Brain (organoid and tissue), 16 donors: ENCODE measurements at places on chromosomes 5 and 9. TPM values are rescaled to one million over a fixed set of nuclear protein-coding genes. Genes with fewer than 3 reads are reported as not detected.

DNA sequence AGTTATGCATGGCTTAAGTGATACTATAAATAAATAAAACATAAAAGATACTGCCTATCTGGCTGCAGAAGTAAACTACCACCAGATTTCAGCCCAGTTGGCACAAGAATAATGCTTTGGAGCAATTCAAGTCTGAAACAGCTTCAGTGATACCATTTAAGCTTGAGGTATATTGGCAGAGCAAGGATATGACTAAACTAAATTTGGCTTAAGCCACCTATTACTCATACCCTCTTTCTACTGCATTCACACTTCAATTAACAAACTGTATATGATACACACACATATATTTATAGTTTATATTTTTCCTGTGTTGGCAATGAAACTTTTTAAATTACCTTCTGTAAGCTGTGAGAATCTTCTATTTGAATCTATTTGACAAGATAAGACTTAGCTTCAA is 431.9 kb downstream of the ANXA1 start:
- no peak for DNase-seq

- DNase-seq = no peak
Observed at GRCh38 chr9:13941714-13942113, 372.2 kb downstream of the NFIB start.

DNA sequence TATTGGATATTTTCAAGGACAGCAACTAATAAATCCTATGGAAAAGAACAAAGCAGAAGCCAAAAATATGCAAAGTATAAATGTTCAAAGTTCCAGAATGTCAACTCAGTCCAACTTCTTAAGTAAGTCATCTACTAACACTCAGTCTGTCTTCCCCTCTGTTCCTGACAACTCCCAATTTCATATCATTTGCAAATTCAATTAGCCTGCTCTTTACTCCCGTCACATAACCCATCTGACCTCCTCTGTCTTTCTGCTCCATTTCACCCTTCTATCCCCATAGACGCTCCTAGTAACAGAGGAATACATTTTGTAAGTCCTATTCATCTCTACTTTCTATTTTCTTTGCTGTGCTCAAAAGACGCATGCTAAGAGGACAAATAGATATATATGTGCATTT is 659.8 kb upstream of the MEF2C start:
- peak; percentile 2 for DNase-seq

DNA sequence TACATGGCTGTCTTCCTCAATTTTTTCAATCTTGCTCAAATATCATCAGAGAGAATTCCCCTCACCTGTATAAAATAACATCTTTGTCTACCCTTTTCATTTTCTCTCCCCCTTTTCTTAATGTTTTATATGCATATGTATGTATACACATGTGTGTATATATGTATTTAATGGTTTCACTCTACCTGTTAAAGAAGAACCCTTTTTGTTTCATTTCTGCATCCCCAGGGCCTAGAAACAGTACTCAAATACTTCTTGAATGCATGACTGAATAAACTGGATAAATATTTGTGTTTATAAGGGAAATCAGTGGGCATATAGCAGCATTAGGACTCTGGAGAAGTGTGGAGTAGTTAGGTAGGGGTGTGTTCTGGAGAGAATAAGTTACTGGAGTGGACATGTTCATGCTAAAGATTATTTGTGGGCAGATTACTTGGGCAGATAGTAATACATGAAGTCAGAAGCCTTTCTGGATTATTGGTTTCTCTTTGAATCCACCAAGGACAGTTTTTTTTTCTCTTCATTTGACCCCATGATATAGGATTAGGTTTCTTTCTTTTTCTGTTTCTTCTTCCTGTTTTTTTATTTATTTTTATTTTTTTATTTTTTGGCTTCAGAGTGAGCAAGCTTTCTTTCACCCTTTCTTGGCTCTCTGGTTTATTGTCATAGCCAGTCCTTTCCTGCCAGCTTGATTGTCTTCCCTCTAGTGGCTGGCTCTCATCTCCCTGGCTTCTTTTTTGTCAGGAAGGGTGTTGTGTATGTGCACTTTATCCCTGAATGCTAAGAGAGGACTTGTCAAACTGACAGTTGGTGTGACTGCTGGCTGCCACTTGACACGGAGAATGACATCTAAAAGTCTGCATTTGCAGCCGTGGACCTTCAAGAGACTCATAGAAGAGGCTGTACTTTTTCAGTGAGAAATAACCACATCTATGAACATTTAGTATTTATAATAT is 89.3 kb downstream of the ZCCHC7 start:
- DNase-seq = peak; percentile 39

DNA sequence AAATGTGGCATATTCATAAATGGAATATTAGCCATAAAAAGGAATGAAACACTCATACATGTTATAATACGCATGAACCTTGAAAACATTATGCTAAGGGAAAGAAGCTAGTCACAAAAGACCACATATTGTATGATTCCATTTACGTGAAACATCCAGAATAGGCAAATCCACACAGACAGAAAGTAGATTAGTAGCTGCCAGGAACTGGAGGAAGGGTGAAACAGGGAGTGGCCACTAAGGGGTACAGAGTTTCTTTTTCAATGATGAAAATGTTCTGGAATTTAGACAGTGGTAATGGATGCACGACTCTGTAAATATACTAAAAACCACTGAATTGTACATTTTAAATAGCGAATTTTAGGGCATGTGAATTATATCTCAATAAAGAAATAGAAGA is 39.4 kb downstream of the STRBP start:
- no peak for DNase-seq

DNA sequence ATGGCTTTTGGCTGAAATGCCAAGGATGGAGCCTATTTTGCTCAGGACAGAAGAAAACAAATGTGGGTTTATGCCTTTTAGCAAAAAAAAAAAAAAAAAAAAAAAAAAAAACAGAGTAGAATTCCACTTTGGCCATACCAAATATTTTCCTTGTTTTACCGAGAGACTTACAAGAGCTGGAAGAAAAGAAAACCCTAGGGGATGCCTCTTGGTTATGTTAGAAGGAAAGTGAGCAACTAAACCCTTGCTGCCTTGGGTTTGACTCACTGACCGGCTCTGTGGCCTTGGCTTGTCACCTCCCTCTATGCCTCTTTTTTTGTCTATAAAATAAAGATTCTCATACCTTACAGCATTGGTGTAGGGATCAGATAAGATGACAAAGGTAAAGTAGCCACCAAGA is 69.6 kb upstream of the ABCA1 start:
- no peak for DNase-seq

DNA sequence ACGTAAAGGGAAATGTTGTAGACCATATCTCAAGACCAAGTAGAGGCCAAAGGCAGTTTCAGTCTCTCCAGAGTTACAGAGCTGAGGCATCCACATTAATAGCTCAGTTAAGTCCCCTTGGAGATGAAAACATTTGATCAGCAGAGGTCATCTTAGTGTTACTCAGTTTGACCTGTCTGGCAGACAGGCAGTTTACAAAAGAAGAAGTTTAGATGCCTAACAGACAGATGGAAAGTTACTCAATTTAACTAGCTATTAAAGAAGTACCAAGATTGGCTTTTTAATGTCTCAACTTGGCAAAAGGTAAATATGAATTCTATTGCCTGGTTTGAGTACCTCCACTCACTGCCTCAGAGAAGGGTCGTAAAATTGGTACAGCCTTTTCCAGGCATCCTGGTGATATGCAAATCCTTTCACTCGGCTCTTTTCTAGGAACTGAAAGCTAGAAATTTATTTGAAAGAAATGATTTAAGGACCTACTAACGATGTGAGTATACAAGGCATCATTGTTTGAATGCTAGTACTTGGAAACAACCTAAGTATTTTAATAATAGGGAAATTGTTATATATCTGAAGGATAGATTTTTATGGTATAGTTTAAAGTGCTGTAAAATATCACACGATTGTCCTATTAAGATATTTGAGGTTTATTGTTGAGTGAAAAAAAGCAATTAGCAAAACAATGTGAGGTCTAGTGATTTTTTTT is 14.8 kb downstream of the ACO1 start:
- DNase-seq = no peak

DNA sequence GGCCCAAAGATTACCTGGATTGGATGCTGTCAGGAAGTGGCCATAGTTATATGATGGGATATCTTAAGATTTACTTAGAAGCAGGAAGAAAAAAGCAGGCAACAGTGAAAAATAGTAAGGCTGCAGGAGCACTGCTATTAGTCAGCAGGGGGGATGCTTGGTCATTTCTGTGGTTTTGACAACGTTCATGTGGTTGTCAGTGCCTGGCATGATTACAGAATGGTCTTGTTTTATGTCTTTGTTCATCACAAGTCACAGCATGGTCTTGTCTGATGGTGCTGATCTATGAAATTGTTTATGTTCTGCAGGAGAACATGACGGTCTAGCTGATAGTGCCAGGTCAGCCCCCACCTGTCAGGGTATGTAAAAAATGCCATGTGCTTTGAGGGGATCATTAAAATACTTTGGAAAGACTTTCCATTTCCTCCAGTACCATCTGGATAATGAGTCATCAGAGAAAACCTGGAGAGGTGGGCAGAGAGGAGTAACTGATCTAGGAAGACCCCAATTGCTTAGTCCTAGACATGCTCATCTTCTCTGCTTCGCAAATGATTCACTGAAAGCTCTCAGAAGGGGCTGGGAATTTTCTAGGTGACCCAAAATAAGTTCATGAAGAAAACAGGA is 48.5 kb downstream of the PLGRKT start:
- no peak for DNase-seq

DNA sequence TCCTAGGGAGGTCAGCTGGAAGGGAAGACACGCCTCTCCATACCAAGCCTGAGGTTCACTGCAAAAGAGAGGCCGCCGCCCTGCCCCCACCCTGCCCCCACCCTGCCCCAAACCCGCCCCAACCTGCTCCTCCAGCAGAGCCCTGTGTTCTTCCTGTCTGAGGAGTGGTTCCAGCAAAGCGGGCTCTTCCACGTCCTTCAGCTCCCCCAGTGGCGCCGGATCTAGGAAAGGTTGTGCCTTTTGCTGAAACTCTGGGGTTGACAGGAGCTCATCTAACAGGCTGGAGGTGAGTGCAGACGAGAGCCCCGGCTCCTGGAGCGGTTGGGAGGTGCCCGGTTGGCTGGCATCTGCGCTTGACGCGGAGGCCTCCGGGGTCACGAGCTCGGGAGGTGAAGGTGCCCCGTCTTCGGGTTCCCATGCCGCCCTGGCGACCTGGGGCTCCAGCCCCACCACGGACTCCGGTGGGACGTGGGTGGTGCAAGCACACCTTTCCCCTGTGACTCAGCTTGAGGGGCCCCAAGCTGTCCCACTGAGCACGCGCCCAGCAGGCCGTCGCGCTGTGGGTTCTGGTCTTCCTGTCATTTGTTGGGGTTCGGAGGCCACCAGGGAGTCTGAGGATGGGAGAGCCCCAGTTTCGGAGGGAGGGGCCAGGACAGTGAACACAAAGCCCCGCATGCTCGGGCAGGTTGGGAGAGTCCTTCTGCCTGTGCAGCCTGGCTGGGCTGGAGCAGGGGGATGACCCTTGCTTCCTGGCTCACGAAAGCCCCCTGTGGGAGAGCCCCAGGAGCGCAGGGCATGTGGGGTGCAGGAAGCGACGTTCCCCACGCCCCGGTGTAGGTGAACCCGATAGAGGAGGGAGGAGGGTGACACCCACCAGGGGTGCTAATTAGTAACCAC is 1467.1 kb downstream of the FOXD4L5 start:
- no peak for DNase-seq

DNA sequence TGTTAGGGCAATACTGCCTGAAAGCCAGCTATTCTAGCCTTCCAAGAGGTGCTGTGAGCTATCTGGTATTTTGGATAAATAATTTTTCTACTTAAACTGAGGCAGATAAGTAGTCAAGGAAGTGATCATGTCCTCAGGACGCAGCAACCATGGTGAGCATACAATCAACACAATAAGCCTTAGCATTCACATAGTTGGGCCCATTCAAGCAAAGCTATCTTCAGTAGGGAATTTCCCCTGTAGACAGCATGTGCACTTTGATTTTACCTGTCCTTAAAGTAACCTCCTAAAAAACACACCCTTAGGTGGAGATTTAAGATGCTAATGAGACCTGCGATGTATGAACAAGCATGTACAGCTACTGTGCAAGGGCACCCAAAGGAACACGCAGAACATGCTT is 76.2 kb upstream of the HCN1 start:
- DNase-seq = no peak

DNA sequence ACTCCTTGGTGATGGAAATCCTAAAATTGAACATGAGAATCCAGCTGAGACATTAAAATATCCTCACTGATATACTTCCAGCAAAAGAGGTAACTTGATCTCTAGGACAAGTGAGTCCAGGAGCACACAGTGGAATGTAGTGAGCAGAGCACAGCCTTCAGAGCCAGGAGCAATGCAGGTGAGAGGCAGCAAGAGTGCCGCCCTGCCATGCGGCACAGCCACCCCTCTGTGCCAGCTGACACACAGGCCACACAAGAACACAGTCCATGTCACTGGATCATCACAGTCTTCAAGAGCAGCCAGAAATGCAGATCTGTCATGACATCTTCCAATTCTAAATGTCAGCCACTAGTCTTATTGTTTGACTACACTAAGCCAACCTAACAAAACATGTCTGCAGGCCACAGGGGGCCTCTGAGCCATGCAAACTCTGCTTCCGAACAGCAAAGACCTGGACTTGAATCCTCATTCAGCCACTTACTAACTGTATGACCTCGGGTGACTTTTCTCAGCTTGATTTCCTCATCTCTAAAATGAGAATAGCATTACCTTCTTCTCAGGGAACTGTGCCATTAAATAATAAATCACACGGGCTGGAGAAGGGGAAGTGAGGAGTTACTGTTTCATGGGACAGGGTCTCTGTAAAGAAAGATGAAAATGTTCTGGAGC is 47.0 kb downstream of the CCDC125 start:
- no peak for DNase-seq

DNA sequence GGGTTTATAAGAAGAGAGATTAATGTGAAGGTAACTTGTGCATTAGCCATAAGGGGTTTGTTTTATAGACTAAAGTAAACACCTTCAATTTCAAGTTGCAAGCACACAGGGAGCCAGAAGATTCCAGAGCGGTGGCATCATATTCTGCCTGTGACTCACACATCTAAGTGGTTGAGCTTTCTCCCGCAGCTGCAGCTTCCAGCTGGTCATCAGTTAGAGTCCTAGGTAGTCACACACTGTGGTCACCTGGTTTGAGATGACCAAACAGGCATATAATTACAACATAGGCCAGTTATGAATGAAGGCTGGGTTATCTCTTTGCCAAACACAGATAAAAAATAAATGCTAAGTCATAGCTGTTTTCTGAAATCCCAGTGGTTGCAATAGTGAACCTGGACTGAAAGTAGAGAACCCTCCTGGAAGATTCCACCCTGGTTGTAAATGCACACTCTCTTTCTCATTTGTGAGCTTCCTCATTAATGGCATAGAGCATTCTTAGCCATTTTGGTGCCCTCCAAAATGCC is 171.3 kb downstream of the GDNF start:
- no peak for DNase-seq

- DNase-seq = no peak
Observed at GRCh38 chr5:125113328-125113727, 366.9 kb upstream of the ZNF608 start.

CER1 gene
- 4.1 TPM for polyA plus RNA-seq

TMC1 gene
- 0.29 TPM for polyA plus RNA-seq

MSX2 gene
- polyA plus RNA-seq = 0.54 TPM

PGM5 gene
- 2.4 TPM for polyA plus RNA-seq

ANKRD33B gene
- 1.2 TPM for polyA plus RNA-seq
